ENCODE measurements at places on chromosomes 3 and 15.

DNA sequence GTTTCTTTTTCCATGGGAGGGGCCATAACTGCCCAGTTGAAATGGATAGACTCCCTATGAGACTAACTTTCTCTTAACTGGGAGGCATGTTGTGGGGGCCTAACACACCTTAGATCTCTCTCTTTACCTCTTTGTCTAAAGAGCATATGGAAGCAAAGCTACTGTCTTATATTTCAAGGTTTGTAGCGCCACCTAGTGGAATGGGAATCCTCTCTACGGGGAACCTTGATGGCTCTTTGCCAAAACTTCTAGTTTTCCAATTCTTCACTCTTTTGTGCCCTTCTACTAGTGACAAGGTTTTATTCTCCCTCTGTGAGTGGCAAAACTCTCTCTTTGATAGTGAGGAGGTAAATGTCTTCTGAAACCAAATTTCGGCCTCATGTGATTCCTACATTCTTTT is 1030.4 kb upstream of the CADM2 start:
- no peak for DNase-seq

DNA sequence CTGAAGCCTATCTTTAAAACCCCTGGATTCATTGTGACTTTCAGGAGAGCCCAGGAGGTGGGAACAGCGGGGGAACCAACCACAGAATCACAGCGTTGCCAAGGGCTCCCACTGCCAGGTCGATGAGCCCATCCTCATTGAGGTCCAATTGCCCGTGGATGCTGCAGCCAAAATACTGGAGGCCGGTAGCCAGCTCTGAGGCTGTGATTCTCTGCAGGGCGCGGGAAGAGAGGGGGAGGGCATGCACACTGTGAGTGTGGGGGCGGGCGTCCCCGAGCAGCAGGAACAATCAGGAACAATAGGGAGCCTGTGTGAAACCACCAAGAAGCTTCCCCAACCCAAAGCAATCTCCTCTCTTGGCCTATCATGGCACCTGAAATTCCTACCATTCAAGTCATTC is 53.4 kb downstream of the FEM1B start:
- no peak for DNase-seq

GRCh38 chr3:115148142-115148790 is 1.2 kb upstream of the ZBTB20 start:
- no peak for DNase-seq

GRCh38 chr3:42300013-42300412 is 34.0 kb upstream of the CCK start:
- DNase-seq = peak; percentile 1

DNA sequence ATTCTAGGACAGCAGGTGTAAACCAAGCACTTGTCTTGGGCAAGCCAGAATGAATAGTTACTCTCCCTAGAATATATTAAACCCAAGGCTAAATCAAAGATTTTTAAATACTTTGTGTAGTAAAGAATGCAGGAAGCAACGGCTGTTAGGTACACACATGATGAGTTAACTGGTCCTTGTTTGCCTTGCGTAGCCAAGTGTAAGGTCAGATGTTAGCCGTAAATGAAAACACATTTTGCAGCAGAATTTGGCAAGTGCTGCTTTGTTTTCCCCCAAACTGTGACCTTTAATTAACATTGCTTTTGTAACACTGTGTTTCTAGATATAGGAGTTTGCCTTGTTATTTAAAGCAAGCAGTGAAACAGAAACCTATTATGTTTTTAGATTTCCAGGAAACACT is 368.7 kb downstream of the IL5RA start:
- no peak for DNase-seq

DNA sequence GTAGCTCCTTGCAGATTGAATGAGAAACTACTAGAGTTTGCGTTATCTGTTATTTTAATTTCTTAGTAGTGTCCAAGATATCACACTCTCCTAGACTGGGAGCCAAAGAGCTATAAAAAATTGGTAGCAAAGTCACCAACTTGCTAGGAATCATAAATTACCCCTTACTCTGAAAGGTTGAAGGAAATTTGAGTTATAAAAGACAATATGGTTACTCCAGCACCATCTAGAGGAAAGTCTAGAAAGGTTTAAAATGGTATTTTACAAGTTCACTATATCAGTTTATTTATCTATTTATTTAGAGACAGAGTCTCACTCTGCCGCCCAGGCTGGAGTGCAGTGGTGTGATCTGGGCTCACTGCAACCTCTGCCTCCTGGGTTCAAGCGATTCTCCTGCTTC is 121.6 kb downstream of the RBPMS2 start:
- no peak for DNase-seq

DNA sequence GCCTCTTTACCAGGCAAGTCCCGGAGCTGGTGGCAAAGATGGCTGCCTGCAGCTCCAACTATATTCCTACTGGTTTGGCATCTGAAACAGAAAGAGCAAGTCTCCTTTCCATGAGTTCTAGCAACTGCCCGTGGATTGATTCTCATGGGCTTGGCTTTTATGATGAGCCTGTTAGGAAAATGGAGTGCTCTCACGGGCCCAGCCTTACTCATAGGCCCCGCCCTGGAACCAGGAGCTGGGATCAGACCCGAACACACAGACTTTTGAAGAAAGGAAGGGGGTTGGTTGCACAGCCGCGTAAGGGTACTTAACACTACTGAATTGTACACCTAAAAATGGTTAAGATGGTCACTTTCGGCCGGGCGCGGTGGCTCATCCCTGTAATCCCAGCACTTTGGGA is 2.9 kb downstream of the NRROS start:
- DNase-seq = no peak

DNA sequence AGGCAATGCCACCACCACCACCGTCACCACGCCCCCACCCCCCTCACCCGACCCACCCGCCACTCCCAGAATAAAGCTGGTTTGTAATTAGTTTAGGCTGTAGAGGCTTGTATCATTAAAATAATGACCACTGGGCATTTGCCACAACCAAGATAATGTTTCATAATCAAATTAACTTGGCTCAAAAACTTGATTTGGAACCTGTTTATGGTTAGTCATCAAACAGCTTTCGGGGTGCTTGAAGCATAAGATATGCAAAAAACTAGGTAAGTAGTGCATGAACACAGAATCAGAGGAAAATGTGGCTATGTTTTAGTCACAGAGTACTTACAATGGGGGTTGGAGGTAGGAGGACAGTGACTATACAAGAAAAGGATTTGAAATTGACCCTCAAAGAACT is 115.1 kb downstream of the FHIT start:
- DNase-seq = no peak

GRCh38 chr3:165753560-165753959 is 83.7 kb downstream of the BCHE start:
- DNase-seq = no peak

GRCh38 chr3:29683018-29683993 is 402.4 kb downstream of the RBMS3 start:
- DNase-seq = no peak

DNA sequence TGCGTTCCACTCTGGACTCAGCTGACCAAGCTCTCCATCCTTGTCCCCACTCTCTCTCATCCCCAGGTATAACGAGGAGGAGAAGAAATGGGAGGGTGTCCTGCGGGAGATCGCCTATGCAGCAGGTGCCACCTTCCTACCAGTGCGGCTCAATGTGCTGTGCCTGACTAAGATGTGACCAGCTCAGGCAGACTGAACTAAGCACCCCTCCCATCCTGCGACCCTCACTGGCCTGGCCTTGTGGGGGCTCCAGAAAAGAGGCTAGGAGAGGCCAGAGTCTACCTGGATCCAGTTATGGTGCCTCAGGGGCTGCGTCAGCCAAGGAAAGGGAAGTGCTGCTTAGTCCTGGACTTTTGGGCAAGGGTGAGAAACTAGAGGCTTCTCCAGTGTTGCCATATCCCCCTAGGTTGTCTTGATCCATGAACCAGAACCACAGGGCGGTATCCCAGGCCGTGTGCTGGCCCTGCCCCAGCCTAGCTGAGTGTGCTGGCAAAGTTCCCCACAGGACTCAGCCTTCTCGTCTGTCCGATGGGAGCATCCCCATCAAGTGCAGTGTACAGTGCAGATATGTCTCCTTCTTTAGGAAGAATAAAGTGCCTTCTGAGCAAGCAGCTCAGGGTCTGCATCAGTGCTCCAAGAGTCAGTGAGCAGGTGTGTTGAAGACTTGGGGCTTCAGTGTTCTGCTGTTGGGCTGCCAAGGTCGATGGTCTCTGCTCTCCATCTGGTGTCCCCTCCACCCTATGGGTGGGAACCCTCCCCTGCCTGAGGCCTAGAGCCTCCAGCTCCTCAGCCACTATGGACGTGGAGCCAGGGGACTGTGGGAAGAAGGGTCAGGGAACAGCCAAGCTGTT is 6.7 kb downstream of the KLHL40 start:
- no peak for DNase-seq

- DNase-seq = no peak
These were observed 20.3 kb upstream of the ETV5 start for GRCh38 chr3:186129206-186129605.

DNA sequence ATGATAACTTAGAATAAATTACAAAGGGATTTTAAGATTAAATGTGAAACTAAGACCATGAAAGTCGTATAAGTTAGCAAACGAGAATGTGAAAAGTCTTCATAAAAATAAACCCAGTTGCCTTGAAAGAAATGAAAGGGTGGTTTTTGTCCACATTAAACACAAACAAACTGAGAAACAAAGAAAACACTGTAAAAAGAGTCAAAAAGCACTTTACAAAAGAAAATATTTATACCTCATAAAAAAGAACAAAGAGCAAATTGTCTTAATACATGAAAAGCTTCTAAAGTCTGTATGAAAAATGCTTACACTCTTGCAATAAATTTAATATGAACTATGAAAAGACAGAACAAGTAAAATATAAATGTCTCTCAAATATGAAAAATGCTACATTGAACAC is 865.9 kb upstream of the CADM2 start:
- DNase-seq = no peak

Measured in stimulated activated CD8-positive, alpha-beta memory T cell treated with anti-CD3 and anti-CD28 coated beads, Interleukin-4, amount 100 ng/mL, for 1 hour (primary cell).